ENCODE measurements at places on chromosomes 1 and 21.

GRCh38 chr1:198520524-198521254 is 19.8 kb downstream of the ATP6V1G3 start:
- DNase-seq = no peak

DNA sequence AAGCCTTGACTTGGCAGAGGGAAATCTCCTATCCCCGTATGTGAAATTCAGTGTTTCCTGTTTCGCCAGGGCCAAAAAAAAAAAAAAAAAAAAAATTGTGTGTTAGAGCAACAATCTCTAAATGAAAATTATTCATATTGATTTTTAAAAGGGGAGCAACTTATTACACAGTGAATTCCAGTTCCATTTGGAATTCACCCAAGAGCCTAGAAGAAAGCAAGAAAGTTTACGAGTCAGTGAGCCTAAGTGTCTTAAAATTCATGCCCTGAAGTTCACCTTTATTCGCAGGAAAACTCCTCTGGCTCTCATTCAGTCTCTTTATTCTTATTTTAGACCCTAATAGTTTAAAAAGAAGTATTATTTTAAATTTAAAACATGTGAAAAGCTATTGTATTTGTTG is 42.1 kb upstream of the HUNK start:
- DNase-seq = no peak

GRCh38 chr1:15866721-15867201 is 19.3 kb downstream of the SPEN start:
- peak; percentile 47 for DNase-seq

- no peak for DNase-seq
Observed at GRCh38 chr1:232561381-232561780, 68.6 kb downstream of the SIPA1L2 start.

DNA sequence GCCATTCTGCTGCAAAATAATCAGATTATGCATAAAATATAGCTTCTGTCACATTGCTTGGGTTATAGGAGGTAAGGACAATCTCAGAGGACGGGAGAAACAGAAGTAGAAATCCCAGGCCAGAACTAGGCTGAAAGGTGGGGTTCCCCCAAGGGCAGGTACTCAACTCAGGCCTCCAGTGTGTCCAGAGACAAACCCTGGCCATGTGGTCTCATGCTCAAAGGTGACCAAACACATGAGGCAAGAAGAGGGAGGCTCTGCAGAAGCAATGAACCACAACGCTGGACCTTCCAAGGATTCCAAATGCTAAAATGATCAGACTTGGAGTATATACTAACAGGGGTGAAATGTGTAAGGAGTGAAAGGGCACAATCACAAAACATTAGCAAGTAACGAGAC is 103.8 kb downstream of the DMRTB1 start:
- DNase-seq = no peak

- no peak for DNase-seq
Observed at GRCh38 chr1:188826800-188827199, 1650.9 kb downstream of the BRINP3 start.

Measured in RPMI7951 (cell line).